ENCODE measurements at places on chromosomes 1 and 21.

- DNase-seq = no peak
Observed at GRCh38 chr21:36854391-36854790, 112.1 kb downstream of the HLCS start.

GRCh38 chr1:17612831-17613230 lies 73.3 kb downstream of the ARHGEF10L start:
- DNase-seq = no peak

GRCh38 chr1:93768380-93768863 lies 86.8 kb upstream of the BCAR3 start:
- no peak for DNase-seq

- no peak for DNase-seq
Observed at GRCh38 chr21:37915941-37916309, 332 bp downstream of the KCNJ6 start.

- DNase-seq = no peak
Observed at GRCh38 chr1:219900882-219901281, 27.5 kb downstream of the SLC30A10 start.

GRCh38 chr1:148158341-148159003 lies 6.4 kb upstream of the NBPF11 start:
- no peak for DNase-seq

- DNase-seq = no peak
Observed at GRCh38 chr1:152487871-152488270, 22.7 kb upstream of the LCE5A start.

Data from stimulated activated CD8-positive, alpha-beta memory T cell treated with anti-CD3 and anti-CD28 coated beads, Interleukin-2, amount 100 ng/mL, for 1 hour (primary cell).